ENCODE measurements at places on chromosomes 4 and X. TPM values are rescaled to one million over a fixed set of nuclear protein-coding genes. Genes with fewer than 3 reads are reported as not detected.
A peak's percentile ranks its signal among the peaks of the same experiment; 100 is the strongest.

RAB41 gene
- not detected for total RNA-seq

GRCh38 chr4:168886351-168886750 is 123.7 kb downstream of the CBR4 start:
- no peak for DNase-seq

DNA sequence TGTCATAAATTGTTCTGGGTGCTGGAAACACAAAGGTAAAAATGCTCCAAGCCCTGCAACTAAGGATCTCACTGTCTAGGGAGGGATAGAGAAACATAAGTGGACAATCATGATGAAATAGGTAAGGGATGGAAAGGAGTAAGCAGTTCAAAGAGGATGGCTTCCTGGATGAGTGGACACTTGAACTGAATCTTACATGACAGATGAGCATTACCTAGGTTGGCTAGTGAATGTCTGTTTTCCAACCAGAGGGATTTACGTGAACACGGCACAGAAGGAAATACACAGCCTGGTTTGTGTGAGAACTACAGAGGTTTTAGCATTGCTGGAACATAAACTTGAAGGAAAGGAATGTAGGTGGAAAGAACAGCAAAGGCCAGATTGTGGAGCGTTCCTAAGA is 150.2 kb upstream of the GALNT7 start:
- no peak for DNase-seq

DNA sequence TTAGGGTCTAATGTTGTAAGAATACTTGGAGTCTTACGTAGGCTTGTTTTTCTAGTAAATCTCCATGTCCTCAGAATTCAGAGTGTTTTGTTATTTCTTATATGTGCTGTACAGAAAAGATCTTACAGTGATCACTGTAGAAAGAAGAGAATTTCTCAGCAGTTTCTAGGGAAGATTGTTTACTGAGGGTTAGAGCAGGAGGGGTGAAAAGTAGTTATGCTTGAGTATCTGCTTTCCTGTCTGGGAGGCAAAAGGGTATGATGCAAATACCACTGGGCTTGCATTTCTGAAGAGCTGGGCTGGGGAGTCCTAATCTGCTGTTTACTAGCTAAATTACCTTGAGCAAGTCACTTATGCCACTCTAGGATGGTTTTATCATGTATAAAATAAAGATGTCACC is 78.2 kb downstream of the BEND4 start:
- no peak for DNase-seq

GRCh38 chr4:78529569-78530209 is 21.9 kb upstream of the ANXA3 start:
- no peak for DNase-seq

FAM149A gene
- total RNA-seq, result 33.4 TPM

DNA sequence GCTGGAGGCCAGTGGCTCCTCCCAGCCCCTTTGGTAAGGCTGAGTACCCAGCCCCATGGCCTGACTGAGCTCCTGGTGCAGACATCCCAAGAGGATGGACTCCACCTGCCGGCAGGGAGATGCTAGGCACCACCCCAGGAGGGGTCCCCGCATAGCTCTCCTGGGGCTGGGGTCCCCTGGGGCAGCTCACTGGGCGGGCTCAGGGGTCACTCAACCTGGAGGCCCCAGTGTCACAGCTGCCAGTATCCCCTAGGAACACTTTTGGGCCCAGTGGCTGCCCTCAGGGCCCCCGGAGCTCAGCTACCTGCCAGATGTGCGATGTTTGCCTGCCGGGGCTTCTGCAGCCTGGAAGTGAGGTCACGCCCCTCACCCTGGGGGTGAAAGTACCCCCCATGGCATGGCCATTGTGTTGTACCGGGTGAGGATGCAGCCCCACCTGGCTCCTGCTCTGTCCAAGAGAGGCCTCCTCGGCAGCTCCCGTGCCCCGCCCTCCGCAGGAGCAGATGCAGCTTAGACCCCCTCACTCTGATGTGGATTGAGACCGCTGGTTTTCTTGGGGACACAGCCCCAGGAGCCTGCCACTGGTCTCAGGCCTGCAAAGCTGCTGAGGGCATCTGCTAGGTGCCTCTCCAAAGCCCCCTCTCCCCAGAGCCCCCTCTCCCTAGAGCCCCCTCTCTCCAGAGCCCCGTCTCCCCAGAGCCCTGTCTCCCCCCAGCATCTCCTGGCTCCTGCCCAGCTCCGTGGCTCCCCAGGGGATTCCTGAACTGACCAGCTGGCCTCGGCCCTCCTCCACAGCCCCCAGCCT is 6.7 kb upstream of the HGFAC start:
- no peak for DNase-seq

DNA sequence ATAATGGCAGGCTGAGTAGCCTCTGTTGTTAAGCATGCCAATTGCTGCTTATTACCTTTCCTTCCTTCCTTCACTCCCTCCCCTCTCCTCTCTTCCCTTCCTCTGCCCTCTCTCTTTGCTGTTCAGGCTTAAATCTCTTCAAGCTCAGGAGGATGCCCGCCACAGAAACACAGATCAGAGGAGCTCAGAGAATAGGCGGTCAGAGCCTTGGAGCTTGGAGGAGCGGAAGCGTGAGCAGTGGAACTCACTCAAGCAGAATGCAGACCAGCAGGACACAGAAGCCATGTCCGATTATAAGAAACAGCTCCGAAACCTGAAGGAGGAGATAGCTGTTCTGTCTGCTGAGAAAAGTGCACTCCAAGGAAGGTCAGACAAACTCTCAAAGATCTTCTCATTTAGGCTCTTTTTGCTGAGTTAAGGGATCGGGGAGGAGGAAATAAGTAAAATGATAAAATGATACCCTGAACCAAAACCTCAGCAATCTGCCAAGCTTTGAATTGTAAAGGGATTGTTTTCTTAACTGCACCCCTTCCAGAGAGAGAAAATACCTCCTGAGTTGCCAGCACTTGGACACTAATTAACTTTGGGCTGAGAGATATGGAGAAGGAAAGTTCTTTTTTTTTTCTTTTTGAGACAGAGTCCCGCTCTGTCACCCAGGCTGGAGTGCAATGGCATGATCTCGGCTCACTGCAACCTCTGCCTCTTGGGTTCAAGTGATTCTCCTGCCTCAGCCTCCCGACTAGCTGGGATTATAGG is 20.9 kb downstream of the SPATA18 start:
- DNase-seq, result no peak

GIMD1 gene
- total RNA-seq, result not detected

GRCh38 chrX:48025561-48025960 is 18.8 kb downstream of the SPACA5 start:
- peak; percentile 49 for DNase-seq

GRCh38 chr4:73589261-73589847 is 30.9 kb downstream of the RASSF6 start:
- no peak for DNase-seq

EMCN gene
- total RNA-seq, result 1.8 TPM

GRCh38 chr4:126448086-126448845 is 1133.5 kb downstream of the FAT4 start:
- DNase-seq, result no peak

GRCh38 chr4:55561889-55562288 is 15.2 kb upstream of the CLOCK start:
- no peak for DNase-seq

GRCh38 chrX:1212532-1212931 is at the start of gene CRLF2:
Gene CRLF2, minus strand, starts transcription at chrX:1212649. Its CDS starts 15 bp downstream, at chrX:1212634.
- no peak for DNase-seq
